ENCODE measurements at places on chromosomes 12 and 14.

GRCh38 chr12:84464616-84465015 lies 448.0 kb downstream of the SLC6A15 start:
- no peak for DNase-seq

GRCh38 chr12:89351489-89352241 lies 636 bp downstream of the DUSP6 start:
- no peak for DNase-seq

DNA sequence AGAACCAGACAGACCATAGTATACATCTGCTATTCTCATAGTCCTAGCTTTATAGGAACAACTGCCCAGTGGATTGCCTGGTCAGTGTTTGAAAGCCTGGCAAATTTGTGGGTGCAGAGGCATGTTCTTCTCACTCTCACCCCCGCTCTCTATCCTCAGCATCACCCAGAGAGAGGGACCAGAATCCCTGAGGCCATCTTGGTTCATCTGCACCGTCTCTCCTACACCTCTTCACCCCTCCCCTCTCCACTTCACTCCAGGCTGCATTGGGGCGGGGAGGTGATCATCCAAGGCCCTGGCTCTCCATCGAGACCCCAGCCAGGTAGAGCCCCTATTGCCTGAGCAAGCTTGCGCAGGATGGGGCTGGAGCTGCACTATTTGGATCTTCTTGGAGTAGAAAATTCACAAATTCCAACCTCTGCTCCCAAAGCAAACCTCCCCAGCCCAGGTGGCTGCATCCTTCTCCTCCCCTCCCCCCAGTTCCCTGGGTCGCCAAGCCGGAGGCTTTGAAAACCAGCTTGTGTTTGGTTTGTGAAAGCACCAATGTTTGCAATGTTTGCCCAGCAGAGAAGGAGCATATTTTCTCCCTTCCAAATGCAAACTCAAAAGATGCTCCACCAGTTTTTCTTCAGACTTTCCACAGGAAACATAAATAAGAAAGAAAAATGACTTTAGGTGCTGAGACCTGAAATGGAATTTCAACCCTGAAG lies 18.6 kb upstream of the COL2A1 start:
- DNase-seq, result no peak

DNA sequence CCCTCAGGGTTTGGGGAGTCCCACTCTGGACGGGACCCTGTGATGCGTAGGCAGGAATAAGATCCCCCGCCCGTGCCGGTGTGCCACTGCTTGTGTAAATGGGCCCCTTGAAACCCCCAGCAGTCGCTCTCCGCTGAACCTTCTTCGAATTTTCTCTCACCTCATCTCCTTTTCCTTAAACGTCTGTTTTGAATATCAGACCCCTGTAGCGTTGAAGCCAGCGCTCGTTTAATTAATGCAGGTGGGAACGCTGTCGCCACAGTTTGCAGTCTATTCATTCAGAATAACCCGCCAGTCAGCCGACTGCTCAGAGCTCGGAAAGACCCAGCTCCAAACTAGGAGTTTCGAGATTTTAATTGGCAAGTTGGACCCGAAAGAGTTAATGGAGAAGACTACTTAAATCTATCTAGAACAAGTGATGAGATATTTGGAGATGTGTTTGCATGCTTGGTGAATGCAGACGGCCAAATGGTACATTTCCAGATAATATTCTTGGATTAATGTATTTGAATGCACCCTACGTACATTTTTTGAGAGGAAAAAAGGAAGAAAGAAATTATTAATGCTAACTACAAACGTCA lies 739 bp upstream of the PPP2R5E start:
- DNase-seq, result no peak

DNA sequence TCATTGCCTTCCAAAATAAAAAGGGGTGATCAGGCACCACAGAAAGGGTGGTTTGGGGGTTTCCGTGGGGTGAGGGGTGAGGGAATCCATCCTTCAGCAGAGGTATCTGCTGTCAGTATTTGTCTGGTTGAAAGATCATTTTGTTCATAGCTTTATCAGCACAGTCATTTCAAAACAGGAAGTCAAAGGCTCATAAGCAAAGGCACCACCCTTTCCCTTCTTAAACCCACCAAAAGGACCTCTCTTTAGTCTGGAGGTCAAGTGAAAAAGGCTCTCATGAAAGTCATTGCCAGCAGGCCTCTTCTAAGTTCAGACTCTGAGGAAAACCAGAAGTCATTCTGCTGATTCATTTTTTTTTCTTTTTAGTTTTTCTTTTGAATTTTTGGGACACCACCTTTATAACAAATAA lies 6.2 kb downstream of the CHST11 start:
- DNase-seq, result no peak

GRCh38 chr14:101008631-101009336 lies 105.3 kb upstream of the RTL1 start:
- DNase-seq, result no peak

GRCh38 chr12:114976372-114976771 lies 292.4 kb upstream of the TBX3 start:
- no peak for DNase-seq

- DNase-seq, result no peak
Measured at GRCh38 chr14:82313889-82314288, 780.2 kb upstream of the SEL1L start.

- DNase-seq, result no peak
Measured at GRCh38 chr12:39010406-39010805, 105.0 kb upstream of the CPNE8 start.

DNA sequence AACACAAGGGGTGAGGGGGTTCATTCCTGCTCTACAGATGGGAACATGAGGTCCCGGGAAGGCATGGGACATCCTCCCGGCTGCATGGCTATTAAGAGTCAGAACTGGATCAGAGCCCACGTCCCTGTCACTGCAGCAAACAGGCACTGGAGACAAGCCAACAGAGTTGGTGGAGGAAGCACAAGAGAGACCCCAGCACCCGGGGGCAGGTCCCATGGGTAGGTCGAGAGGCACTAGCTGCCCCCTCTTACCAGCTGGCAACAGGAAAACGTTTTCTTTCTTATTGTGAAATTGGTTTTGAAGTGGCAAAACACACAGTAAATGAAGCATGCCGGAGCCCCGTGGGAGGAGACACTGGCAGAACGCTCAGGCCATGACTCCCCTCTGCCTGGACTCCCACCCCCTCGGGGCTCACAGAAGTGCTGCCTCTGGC lies 43.6 kb downstream of the SYNE3 start:
- no peak for DNase-seq

GRCh38 chr12:68746572-68747180 lies 700 bp downstream of the SLC35E3 start:
- DNase-seq, result no peak

DNA sequence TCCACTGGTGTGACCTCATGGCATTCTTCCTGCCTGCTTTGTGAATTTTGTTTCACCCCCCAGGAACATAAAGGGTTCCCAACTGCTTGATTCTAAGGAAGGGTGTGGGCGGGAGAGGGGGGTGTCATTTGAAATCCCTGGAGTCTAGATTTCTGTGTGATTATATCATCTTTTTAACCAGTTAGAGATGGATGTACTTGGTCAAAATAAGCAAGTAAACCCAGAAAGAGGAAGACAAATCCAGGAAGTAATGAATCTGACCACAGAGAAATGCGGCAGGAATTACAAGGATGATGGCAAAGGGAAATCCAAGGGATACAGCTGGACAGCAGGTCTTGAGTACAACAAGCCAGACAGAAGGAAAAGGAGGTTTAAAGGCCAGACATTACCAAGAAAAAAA lies 38.9 kb downstream of the DMAC2L start:
- DNase-seq, result no peak

GRCh38 chr14:47917344-47917954 lies 242.0 kb upstream of the MDGA2 start:
- no peak for DNase-seq

GRCh38 chr12:15613981-15614380 lies 175.2 kb downstream of the EPS8 start:
- no peak for DNase-seq

- no peak for DNase-seq
Measured at GRCh38 chr14:71415404-71415690, 508.1 kb downstream of the PCNX1 start.

DNA sequence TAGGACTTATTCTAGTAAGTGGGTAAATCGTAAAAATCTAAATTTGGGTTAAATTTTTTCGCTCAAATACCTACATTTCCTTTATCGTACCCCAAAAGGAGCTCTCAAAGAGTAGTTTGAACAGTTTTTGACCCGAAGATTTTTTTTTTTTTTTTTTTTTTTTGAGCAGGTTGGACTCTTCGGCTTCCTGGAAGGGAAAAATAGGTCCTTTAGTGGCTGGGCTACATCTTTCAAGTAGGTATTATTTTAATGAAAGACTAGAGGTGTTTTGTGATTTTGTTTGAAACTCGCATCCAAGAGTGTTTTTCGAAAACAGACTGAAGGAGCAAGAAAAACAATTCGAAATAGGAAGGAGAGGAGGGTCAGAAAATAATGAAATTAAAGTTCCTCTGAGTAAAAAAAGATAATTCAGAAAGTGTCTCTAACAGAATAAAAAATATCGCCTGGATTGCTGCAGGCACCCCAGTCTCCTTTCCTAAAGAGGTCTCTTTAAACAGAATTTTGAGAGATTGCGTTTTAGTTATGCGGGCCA lies 6.0 kb downstream of the CDKN1B start:
- no peak for DNase-seq

GRCh38 chr12:129185855-129186254 lies 332.6 kb downstream of the GLT1D1 start:
- no peak for DNase-seq
